MM.1S (cell line): ENCODE measurements at places on chromosomes 12 and 14.

GRCh38 chr12:51730745-51731144 lies 117.8 kb downstream of the FIGNL2 start:
- no peak for DNase-seq

DNA sequence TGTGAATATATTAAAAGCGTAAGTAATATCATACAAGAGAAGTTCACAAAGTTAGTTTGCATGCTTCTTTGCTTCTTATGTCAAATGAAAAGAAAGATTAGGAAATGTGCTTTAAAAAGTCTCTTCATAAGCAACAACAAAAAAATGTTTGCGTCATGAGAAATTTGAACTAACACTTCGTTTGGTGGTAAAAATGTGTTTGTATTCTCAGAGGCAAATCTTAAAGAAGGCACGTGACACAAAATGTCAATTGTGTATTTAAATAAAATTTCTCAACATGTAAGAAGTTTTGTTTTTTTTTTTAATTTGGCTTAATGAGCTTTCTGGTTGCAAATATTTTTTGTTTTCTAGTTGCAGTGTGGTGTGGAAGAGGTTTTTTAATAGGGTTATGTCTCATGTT lies 93.8 kb downstream of the TMTC2 start:
- DNase-seq = no peak

- no peak for DNase-seq
Measured at GRCh38 chr14:50334211-50334610, 22.1 kb downstream of the DMAC2L start.

- no peak for DNase-seq
Measured at GRCh38 chr14:91140672-91141071, 26.8 kb downstream of the DGLUCY start.

DNA sequence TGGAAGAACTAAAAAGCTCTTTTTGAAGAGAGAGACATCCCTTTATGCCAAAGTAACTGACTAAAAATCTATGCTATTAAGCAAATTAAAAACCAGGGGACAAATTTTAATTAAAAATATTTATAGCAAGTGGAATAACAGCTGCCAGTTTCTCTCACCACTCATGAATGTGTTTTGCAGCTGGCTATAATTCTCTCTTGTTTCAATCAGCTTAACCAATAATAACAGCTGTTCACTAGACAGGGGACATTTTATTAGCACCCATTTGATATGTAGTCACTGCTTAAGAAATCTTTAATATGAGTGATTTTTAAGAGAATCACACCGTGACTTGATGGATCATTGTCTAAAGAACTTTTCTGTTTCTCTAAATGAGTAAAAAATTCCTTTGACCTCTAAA lies 34.2 kb upstream of the KRR1 start:
- DNase-seq = no peak

GRCh38 chr12:65615118-65615517 lies 209.2 kb upstream of the HMGA2 start:
- no peak for DNase-seq

GRCh38 chr14:73438993-73439392 lies 19.4 kb downstream of the NUMB start:
- no peak for DNase-seq

- no peak for DNase-seq
Measured at GRCh38 chr14:89955022-89955744, 544 bp upstream of the TDP1 start.

- no peak for DNase-seq
Measured at GRCh38 chr12:51470116-51470515, 45.5 kb downstream of the SLC4A8 start.

DNA sequence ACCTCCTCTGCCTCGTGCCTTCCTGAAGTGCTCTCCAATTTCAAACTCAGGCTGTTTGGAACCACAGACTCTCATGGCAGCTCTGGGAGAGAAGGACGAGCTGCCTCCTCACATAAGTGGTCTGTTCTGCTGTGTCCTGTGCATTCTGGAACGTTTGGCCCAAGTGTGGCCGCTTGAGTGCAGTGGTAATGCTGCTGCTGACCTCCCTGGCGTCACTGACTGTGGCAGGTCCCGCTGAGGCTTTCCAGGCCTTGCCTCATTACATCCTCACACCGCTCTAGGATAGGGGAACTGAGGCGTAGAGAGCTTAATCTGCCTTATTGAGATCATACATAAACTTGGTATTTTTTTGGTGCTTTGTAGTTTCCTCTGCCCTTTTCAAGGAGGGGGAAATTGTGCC lies 14.2 kb downstream of the CCDC92 start:
- DNase-seq = no peak

DNA sequence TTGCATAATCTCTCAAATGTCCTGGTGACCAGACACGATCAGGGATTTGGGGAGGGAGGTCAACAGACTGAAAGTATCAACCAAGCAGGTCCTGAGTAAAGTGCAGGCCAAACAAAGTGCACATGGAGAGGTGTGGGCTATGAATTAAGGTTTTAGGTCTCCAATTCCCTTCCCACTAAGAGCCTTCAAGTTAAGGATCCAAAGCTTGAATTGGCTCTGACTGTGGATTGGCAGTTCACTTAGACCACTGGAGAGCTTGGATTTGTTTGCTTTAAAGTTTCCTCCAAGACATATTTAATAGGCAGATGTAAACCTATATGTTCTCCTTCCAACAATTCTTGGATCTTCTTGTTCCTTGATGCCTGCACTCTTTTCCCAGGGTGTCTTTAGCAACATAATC lies 129.6 kb upstream of the IGF1 start:
- DNase-seq = no peak

GRCh38 chr14:52051871-52052270 lies 17.0 kb downstream of the NID2 start:
- DNase-seq = no peak

GRCh38 chr12:75585330-75585729 lies 73.9 kb upstream of the KRR1 start:
- DNase-seq = no peak

GRCh38 chr14:98932431-98933325 lies 339.3 kb downstream of the BCL11B start:
- no peak for DNase-seq

DNA sequence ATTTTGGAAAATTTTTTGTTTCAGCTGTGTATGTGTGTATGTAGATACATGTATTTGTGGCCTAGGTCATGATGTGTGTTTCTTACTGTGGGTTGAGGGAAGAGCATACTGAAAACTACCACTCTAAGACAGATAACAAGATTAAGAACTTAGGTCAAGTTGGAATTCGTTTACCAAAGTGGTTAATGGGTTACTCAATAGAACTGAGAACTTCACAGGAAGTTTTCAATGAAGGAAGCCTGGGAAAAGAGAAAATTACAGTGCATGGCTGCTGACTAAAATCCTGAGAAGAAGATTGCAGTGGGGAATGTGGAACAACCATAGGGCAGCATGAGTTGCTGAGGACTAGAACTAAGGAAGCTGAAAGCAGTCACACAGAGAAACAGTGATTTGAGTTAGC lies 21.4 kb upstream of the FOXG1 start:
- no peak for DNase-seq

- DNase-seq = no peak
Measured at GRCh38 chr12:111482462-111482861, 76.7 kb downstream of the SH2B3 start.

GRCh38 chr12:123513805-123514204 lies 19.7 kb downstream of the RILPL1 start:
- no peak for DNase-seq

DNA sequence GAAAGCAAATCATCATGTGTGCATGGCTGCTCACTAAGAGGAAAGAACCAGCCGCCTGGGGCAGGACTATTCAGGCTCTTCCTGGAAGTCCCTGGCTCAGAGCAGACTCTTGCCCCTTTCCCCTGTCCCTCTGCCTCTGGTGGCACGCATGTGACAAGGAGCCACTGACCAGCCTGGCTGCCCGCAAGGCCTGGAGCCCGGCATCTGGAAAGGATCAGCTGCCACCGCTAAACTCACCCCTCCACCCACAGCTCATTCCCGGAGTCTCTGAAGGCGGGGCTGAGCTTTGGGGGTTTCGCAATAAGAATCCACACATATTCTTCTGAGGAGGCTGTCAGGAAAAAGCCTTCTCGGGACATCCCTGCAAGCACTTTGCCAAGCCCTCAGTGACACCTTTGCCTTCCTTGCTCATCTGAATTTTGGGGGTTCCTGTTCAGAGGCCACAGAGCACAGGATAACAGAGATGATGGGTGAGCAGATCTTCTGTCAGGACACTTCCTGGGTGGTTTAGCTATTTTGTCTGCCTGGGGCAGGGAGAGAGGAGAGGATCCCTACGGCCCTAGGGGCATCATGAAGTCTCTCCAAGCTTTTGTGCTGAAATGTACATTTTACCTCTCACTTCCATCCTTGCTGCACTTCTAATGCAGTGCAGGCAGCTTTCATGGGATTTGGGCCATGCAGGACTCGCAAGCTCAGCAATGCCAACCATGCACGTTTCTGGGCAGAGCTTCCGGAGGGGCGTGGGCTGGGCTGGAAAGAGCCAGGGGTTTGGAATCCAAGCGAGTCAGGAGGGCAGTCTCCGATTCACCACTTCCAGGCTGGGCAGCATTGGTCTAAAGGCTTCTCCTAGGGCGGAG lies 124.8 kb upstream of the MAP1LC3B2 start:
- no peak for DNase-seq

DNA sequence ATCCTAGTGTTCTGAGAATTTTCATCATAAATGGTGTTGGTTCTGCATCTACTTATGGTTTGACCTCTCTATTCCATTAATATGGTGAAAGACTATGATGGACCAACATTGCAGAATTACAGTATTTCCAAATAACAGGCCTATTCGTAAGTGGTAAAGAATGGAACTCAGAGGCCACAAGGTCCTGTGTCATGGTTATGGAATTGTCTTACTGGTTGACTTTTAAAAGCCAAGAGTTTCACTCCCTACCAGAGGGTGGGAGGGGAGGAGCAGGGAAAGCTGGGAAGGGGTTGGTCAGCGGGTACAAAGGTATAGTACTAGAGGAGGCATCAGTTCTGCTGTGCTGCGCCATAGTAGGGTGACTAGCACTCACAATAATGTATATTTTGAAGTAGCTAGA lies 153.4 kb downstream of the TMEM132D start:
- DNase-seq = no peak

- peak; percentile 67 for DNase-seq
Measured at GRCh38 chr12:106170285-106170684, 31.5 kb upstream of the NUAK1 start.

- DNase-seq = no peak
Measured at GRCh38 chr14:36067428-36068187, 108.9 kb downstream of the PTCSC3 start.

DNA sequence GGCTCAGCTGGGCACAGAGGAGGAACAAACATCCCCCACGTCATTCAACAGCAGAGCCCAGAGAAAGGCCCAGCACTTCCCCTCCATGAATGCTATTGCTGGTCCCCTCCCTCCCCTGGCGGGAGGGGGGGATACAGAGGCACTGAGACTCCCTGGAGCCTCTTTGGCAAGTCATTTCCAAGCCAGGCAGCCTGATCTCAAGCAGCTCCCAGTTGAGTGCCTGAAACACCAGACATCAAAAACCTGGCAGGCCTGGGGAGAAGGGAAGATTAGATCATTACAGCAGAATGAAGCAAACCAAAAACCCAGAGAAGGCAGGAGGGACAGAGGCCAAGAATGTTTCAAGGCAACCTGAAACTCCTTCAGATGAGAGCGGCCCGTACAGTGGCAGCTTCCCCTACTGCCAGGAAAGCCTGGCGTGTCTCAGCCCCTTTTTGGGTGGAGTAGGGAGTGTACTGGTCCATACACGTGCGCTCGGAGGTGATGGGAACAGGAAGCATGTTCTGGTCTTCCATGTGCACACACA lies 92.1 kb downstream of the LRRC74A start:
- no peak for DNase-seq

- DNase-seq = no peak
Measured at GRCh38 chr12:51307655-51308593, 16.1 kb downstream of the BIN2 start.

DNA sequence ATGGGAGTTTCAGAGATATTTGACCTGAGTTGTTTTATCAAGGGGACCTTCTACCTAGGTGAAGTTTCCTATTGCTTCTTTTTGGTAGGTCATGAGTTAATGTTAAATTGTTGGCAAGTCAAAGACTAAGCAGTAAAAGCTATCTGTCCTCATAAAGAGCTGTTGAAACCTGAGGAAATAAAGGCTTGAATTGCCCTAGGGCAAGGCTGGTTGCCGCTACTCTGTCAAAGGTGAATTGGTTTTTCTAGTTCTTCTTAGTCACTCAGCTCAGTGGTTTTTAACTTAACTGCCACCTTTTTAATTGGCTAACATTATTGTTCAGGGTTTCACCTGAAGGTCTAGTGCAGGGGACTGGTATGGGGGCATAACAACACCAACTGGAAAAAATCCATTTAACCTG lies 441.6 kb upstream of the FBXO33 start:
- no peak for DNase-seq

DNA sequence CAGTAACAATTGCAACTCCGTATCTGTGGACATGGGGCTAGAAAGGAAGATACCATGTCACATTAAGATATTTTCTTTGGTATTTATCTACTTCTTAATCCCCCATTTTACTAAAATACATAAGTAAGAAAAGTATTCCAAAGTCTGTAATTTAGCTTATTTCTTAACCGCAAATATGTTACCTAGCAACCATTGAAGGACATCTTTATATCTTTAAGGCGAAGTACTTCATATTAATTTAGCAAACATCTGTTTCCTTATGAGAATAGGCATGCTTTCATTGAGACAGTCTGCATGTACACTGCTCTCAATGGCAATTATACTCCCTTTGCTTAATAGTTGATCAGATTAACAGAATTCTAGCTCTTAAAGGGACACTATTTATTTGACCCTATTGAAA lies 88.8 kb downstream of the NAV3 start:
- DNase-seq = no peak

- DNase-seq = peak; percentile 67
Measured at GRCh38 chr12:15268927-15269552, 47.8 kb upstream of the RERG start.

DNA sequence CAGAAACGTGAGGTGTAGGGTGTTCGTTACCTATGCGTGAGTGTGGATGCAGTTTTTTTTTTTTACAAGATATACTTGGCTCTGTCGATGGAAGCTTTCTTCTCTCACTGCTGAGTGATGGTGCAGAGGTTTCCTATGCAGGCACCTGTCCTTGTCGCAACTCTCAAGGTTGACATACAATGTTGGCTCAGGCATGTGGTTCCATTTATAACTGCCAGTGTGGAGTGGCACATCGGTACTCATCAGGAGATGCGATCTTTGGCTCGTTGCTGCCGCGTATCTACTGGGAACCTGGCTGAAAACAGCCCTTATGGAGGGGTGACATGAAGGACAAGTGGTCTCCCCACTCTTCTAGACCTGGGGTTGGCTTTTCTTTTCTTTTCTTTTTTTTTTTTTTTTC lies 109.0 kb downstream of the ZNF664 start:
- DNase-seq = no peak

DNA sequence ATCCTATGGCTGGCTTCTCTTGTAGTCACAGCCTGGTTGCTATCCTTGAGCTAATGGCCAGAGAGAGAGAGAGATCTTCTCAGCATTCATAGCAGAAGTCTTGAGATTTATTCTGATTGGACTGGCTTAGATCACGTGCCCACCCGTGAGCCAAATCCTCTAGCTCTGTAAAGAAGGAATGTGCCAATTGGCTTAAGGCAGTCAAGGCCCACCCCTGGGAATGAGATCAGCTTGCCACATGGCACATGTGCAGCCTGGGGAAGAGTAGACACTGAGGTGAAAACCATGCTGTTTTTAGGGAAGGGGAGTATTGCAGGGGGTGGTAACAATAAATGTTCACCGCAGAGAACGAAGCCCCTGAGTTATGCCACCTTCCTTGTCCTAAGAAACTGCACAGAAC lies 36.3 kb downstream of the PLEKHG7 start:
- no peak for DNase-seq

GRCh38 chr14:85317491-85318021 lies 212.4 kb upstream of the FLRT2 start:
- no peak for DNase-seq
